Stimulated activated CD4-positive, alpha-beta T cell treated with anti-CD3 and anti-CD28 coated beads, Interleukin-15, amount 100 ng/mL, for 1 hour (primary cell): ENCODE measurements at places on chromosomes 12 and 14.

GRCh38 chr14:94100847-94101246, 9.7 kb upstream of the IFI27 start:
- no peak for DNase-seq

- DNase-seq: no peak
Measured at GRCh38 chr12:20985399-20985798, 145.6 kb upstream of the SLCO1B1 start.

GRCh38 chr12:109588461-109589239, 15.1 kb downstream of the MVK start:
- no peak for DNase-seq

- no peak for DNase-seq
Measured at GRCh38 chr12:77060883-77061240, 4.5 kb downstream of the E2F7 start.

- no peak for DNase-seq
Measured at GRCh38 chr12:115354007-115354890, 670.3 kb upstream of the TBX3 start.

GRCh38 chr14:61474701-61475100, 153.3 kb downstream of the PRKCH start:
- no peak for DNase-seq

DNA sequence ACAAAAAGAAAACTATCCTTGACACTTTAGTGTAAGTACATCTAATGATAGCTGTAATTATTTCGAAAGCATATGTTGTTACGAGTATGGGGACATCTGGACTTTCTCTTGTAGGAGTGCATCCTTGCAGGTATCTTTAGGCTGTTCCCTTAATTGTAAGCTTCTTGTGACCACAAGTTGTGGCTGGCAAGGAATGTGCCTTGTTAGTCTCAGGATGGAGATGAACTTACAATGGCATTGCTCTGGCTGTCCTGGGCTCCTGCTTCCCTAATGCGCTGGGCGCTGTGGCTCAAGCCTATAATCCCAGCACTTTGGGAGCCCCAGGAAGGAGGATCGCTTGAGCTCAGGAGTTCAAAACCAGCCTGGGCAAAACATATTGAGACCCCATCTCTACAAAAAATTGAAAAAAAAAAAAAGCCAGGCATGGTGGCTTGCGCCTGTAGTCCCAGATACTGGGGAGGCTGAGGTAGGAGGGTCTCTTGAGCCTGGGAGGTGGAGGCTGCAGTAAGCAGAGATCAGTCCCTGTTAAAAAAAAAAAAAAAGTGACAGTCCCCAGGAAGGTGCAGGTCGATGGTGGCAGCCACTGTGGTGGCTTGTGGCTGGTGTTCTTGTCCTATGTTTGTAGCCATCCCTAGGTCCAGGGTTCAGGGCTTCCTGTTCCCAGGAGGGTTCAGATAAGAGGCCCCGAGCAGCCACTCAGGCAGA, 23.7 kb upstream of the PPP1R13B start:
- DNase-seq: no peak

GRCh38 chr12:19692091-19692490, 252.8 kb downstream of the AEBP2 start:
- DNase-seq: no peak

- DNase-seq: no peak
Measured at GRCh38 chr12:6967651-6968100, 2.8 kb downstream of the PHB2 start.

GRCh38 chr14:100578552-100578951, 8.7 kb downstream of the BEGAIN start:
- no peak for DNase-seq

GRCh38 chr14:68766299-68767247, 26.3 kb downstream of the ZFP36L1 start:
- no peak for DNase-seq

- DNase-seq: no peak
Measured at GRCh38 chr14:56212521-56212920, 94.3 kb downstream of the PELI2 start.

GRCh38 chr12:2083008-2083407, 30.2 kb downstream of the CACNA1C start:
- no peak for DNase-seq

- no peak for DNase-seq
Measured at GRCh38 chr12:176321-177181, 37.4 kb downstream of the SLC6A12 start.

GRCh38 chr12:27024291-27024690, 1.9 kb downstream of the MED21 start:
- DNase-seq: no peak

DNA sequence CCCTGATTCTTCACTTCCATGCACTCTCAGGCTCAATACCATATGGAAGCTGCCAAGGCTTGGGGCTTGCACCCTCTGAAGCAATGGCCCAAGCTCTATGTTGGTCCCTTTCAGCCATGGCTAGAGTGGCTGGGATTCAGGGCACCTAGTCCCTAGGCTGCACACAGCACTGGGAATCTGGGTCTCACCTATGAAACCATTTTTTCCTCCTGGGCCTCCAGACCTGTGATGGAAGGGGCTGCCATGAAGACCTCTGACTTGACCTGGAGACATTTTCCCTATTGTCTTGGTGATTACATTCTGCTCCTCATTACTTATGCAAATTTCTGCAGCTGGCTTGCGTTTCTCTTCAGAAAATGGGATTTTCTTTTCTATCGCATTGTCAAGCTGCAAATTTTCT, 124.0 kb downstream of the NTS start:
- no peak for DNase-seq

DNA sequence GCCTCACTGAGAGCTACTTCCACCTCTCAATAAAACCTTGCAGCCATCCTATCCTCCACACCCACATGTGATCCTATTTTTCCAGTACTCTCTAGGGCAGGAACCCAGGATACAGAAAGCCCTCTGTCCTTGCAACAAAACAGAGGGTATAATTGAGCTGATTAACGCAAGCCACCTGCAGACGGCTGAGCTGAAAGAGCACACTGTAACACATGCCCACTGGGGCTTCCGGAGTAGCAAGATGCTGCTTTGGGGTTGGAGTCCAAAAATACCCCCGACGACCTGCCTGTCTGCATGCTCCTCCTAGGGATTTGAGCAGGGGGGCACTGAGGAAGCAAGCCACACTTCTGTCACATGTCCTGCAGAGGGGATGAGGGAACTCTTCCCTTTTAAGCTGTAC, 401.1 kb upstream of the FOXG1 start:
- no peak for DNase-seq

GRCh38 chr12:121894633-121895032, 6.0 kb downstream of the PSMD9 start:
- no peak for DNase-seq

GRCh38 chr14:68506021-68506644, 286.7 kb downstream of the ZFP36L1 start:
- DNase-seq: no peak

DNA sequence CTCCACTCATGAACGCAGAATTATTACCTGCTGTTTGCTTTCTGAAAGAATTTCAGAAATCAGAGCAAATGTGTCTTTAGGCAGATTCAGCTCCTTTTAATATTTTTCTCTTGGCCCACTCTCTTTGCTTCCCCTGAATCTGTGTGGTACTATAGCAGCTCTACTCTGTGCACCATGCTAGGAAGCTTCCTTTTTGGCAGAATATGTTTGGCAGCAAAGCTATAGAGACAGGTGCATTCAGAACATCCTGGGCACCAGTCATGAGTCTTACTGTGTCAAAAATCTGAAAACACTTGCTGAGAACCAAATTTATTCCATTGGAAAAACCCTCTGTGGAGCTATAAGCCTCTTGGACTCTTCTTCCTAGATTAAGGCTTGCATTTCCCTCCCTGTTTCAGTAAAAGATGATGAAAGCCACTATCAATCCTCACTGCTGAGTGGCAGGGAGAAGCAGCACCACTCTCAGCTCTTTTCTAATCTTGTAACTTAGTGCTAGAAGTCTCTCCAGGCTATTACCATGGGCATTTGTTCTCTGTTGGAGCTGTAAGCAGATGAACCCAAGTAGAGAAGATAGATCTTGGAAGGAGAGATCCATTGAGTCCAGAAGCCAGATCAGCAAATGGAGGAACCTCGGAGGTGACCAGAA, 18.2 kb downstream of the CIPC start:
- DNase-seq: no peak

GRCh38 chr14:88516861-88517357, 37.9 kb downstream of the PTPN21 start:
- DNase-seq: no peak

GRCh38 chr14:100740196-100740825, 13.6 kb downstream of the DLK1 start:
- no peak for DNase-seq

GRCh38 chr12:124954771-124955170, 34.2 kb downstream of the DHX37 start:
- no peak for DNase-seq

GRCh38 chr14:38342803-38343202, 86.9 kb upstream of the CLEC14A start:
- no peak for DNase-seq

GRCh38 chr14:23143911-23144310, 24.9 kb upstream of the CEBPE start:
- no peak for DNase-seq

- DNase-seq: no peak
Measured at GRCh38 chr12:120586206-120586605, 5.0 kb upstream of the POP5 start.

- DNase-seq: no peak
Measured at GRCh38 chr12:107169200-107169599, 75.9 kb upstream of the CRY1 start.

- DNase-seq: no peak
Measured at GRCh38 chr14:104401785-104402184, 177.8 kb upstream of the C14orf180 start.

DNA sequence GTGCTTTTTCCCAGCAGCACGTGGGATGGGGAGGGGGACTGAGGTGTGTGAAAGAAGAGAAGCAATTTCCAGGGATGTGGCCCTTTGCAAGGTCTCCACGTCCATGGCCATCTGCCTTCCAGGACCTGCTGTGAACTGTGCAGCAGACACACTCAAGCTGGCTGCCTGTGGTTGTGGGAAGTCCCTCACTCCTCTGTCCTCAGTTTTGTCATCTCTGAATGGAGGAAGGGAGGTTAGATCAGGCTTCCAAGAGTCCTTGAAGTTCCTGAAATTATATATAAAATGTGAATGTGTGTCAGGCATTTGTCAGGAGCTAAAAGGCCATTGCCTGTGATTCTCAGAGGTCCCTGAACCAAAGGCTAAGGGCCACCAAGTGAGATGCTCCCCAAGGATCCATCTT, 328.2 kb downstream of the CACNA1C start:
- DNase-seq: no peak

DNA sequence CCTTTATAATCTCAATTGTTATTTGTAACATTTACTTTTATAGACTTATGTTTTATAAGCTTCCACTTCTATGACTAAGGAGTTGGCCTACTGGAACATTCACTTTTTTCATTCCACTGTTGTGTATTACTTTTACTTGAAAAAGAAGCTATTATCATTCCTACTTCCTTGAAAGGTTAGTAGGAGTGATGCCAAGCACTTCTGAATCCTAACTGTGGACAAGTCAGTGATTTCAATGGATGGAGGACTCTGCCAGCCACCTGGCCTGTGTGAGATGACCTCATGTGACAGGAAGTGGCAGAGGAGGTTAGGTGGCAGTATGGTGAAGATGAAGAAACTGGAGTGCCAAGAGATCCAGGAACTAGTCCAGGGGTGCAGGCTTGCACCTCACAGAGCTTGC, 46.0 kb downstream of the TECPR2 start:
- DNase-seq: no peak

DNA sequence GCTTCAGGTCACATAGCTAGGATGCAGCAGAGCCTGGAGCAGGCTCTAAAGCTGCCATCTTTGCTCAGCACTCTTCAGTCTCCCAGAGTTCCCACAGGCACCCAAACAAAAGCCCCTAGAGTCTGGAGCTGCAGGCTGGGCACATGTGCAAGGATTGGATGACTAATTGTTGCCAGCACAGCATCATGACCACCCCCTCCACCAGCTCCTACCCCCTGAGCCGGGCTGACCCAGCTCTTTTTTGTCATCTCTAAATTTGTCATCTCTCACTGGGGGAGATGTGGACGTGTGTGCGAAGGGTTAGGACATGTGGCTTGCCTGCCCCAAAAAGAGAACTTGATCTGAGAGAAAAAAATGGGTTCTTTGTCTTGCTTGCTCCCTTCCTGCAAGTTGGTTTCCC, 4.3 kb upstream of the MMP19 start:
- DNase-seq: no peak
